ENCODE measurements at places on chromosomes 11 and 22.
A peak's percentile ranks its signal among the peaks of the same experiment; 100 is the strongest.

- DNase-seq: no peak
These were observed 118.2 kb upstream of the BLID start for GRCh38 chr11:122234257-122234656.

DNA sequence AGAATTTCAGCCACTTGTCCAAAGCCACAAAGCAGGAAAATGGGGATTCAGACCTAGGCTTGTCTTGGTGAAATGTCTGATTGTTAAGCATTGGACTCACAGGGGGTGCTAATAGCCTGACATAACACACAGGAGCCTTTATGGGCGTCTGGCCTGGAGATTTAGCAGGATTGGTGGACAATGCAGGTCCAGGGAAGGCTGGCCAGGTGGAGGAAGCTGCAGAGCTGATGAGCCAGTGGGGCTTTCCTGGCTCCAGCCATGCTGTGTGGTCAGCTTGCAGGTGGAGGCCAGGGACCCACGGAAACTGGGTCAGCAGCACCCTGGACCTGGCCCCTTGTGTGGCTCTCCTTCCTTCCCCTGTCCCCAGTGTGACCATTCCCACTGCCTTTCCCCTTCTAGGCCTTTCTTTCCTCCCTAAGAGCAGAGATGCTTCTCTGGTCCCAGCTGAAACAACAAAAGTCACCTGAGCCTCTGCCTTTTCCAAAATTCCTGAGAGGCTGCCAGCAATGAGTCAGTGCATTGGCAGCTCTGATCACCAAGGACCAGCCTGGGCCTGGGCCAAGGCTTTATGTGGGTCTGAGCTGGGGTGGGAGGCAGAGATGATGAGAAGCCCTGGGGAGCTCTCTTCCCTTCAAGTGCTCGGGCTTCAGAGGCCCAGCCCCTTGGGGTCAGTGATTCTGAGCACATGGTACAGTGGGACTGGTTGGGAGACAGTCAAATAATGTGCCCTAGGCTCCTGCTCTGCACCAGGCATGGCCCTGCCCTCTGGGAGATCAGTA is 85.2 kb downstream of the CCDC81 start:
- no peak for DNase-seq

DNA sequence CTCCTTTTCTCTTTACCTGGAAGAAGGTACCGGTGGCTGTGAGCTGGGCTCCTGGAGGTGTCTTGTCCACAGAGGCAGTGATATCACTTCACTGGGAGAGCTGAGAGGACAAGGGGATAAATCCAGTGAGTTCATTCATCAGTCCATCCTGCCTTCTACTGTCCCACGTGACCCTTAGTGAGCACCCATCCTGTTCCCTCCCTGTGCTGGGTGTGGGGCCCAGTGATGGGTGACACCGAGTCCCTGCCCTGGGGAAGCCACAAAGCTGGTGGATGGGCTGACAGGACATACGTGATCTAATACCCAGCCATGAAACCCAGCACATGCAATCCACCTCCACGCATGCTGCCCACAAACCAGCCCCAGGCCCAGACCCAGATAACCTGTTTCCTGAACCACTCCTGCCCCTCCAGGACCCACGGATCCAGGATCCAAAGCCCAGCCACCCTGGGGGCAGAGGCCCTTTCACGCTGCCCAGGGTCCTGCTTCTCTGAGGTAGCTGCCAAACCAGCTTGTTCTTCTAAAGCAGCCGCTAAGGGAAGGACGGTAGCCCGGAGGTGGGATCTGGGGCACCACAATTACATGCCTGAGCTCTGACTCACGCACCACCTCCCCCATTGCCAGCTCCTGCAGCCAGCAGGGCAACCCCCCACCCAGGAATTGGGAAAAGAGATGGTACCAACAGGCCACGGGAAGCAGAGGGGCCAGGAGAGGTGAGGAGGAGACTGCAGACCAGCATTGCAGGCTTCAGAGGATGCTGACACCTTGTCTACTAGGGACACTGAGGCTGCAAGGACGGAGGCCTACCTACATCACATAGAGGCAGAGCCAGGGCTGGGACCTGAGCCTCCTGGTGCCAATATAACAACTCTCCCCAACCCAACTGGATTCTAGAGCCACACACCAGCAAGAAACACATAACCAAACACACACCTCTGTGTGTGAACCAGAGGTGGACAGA is 35.2 kb downstream of the GDPD5 start:
- no peak for DNase-seq

GRCh38 chr11:1889224-1889930 is 2.3 kb downstream of the PRR33 start:
- DNase-seq: peak; percentile 81

DNA sequence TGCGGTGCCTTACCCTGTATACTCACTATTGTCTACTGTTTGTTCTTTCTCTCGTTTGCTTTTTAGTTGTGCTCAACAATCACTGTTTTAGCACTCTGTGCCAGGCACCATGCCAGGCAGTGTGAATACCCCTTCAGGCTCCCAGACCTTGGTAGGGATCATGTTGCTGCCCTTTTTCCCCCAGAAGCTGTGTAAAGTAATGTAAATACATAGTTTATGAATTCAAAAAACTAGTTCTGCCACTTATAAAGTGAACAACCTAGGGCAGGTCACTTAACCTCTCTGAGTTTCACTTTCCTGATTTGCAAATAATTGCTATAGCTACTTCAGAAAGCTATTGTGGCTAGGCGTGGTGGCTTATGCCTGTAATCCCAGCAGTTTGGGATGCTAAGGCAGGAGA is 81.0 kb upstream of the CTSC start:
- DNase-seq: no peak

DNA sequence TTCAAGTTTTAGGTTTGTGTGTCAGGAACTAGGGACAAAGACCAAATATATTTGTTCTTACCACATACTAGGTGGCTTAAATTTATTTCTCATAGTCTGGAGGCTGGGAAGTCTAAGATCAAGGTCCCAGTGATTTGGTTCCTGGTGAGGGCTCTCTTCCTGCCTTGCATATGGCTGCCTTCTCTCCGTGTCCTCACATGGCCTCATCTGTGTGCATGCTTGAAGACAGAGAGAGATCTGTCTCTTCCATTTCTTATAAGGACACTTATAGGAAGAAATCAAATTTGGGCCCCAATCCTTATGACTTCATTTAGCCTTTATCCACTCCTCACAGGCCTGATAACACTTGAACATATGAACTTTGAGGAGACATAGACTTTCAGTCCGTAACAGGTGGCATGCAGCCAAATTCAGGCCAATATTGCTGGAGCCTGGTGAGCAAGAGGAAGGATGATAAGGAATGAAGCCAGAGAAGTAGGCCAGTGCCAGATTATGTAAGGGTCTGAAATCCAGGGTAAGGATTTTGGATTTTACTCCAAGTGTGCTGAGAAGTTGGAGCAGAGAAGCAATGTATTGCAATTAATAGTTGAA is 35.1 kb downstream of the TTC17 start:
- DNase-seq: no peak

- no peak for DNase-seq
These were observed 745.8 kb upstream of the ANO5 start for GRCh38 chr11:21446939-21447590.

DNA sequence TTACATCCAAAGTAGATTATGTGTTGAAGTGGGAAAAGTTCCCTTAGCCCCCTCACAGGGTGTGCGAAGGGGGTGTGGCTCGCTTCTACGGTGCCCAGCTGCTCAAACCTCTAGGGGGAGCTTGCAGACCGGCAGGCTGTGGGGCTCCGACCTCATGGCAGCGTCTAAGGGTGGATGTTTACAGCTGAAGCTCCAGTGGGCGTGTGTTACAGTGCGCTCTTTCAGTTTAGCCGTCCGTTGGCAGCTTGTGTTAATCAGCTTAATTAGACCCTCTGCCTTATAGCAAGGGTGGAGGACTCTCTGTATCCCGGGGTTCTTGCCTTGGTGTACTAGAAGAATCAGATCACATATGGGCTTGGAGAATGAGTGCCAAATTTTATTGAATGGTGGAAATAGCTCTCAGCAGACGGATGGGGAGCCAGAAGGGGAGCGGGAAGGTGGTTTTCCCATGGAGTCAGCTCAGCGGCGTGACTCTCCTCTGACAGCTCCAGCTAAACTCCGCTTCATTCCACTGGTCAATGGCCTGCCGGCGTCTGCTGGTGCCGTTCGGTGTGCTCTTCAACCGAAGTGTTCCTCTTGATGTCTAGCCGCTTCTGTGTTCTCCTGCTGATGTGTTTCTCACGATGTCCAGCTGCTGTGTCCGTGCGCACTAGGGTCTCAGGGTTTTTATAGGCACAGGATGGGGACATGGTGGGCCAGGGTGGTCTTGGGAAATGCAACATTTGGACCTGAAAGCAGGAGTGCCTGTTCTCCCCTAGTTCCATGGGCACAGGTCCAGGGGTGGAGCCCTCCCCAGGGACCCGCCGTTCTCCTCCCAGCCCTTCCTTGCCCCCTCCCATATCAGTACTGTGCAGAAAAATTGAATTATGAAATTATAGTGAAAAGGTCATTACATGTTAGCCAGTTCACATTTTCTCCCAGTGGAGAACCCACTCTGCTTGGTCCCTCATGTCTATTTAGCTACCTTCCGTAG is 28.6 kb upstream of the OR10G7 start:
- DNase-seq: peak; percentile 63

DNA sequence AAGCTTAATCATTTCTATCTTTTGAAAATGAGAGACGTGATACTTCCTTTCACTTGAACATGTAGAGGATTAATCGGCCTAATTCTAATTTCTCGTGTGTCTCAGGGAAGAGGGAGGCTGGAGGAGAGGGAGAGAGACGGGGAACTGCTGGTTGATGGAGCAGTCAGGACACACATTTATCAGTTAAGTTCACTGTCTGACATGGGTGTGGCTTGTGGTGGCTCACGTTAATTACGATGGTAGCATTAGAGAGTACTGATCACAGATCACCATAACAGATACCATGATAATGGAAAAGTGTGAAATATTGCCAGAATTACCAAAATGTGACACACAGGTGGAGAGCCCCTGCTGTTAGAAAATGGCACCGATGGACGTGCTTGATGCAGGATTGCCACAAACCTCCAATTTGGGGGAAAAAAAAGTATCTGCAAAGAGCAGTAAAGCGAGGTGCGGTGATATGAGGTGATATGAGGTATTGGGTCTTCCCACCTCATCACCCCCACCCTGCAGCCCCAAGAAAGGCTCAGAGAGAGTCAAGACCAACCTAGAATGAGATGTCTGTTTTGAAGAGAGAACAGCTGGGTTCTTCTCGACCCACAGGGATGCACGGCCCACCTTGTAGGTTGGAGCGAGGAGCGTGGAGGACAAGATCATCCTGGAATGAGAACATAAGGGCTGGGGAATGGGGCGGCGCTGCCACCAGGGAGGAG is 19.7 kb downstream of the ZBED4 start:
- DNase-seq: no peak

GRCh38 chr22:42229455-42230149 is 40.9 kb downstream of the TCF20 start:
- no peak for DNase-seq

GRCh38 chr22:37674248-37674647 is 1.2 kb upstream of the LGALS1 start:
- no peak for DNase-seq

DNA sequence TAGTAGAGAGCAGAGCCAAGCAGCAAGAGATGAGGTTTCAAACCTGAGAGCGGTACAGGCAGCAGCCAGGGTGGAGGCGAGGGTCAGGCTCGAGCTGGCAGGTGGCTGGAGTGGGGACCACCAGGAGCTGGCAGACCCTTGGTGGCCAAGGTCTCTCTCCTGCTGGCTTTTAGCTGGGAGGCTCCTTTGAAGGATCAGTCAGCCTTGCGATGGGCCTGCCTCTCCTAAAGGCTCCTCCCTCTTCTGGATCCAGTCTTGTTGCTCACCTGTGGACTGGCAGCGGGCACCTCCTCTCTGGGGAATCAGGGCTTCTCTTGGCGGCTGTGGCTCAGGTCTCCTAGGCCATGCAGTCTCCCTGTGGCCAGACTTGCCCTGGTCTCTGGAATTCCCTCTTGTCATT is 24.8 kb downstream of the TPST2 start:
- no peak for DNase-seq

DNA sequence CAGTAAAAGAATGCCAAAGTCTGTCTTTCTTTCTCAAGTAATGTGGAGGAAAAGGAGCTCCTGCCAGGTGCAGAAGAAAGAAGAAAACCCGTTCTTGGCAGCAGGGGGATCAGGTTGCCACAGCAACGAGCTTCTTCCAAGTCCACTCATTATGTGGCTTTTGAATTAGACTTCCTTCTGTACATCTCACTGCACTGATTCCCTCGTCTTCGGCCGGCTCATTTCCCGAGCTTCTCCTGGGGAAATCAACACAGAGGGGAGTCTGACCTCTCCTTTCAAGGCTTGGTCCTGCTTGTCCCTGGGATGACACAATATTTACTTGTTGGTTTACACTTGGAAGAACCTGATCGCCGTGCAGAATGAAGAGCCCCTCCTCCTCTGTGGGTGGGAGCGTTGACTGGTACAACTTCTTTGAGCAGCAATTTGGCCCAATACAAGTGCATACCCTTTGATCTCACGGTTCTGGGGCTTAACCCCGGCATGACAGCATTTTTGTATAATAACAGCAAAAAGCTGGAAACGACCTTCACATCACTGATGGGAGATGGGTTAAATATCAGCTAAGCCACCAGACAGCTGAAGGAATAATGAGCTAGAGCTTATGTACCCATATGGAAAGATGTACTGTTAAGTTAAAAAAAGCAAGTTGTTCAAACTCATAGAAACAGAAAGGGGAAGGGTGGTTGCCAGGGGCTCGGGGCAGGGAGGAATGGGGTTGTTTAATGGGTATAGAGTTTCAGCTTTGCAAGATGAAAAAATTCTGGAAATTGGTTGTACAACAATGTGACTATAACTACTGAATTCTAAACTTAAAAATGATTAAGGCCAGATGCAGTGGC is 35.4 kb downstream of the MCHR1 start:
- no peak for DNase-seq

DNA sequence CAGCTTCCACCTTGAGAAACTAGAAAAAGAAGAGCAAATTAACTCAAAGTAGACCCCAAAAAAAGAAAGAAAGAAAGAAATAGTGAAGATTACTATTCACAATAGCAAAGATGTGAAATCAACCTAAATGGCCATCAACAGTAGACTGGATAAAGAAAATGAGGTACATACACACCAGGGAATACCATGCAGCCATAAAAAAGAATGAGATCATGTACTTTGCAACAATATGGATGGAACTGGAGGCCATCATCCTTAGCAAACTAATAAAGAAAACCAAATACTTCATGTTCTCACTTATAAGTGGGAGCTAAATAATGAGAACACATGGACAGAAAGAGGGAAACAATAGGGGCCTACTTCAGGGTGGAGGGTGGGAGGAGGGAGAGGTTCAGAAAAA is 13.8 kb downstream of the CD3D start:
- DNase-seq: no peak

- no peak for DNase-seq
These were observed 204.2 kb downstream of the AASDHPPT start for GRCh38 chr11:106281455-106282173.

Data from activated naive CD8-positive, alpha-beta T cell treated with anti-CD3 and anti-CD28 coated beads for 36 hours (primary cell).